ENCODE measurements at places on chromosomes 11 and 22. TPM values are rescaled to one million over a fixed set of nuclear protein-coding genes. Genes with fewer than 3 reads are reported as not detected.

The TMEM191B gene
- 1.9 TPM for total RNA-seq

The RAB3IL1 gene
- total RNA-seq: 9.9 TPM

The RNF121 gene
- total RNA-seq: 36.4 TPM

The GPR83 gene
- not detected for total RNA-seq

The JAML gene
- total RNA-seq: under 0.01 TPM

The C11orf21 gene
- total RNA-seq: not detected

The PRCP gene
- 282 TPM for total RNA-seq

The HORMAD2 gene
- total RNA-seq: not detected

The ADM gene
- 569 TPM for total RNA-seq

The TRIM6 gene
- total RNA-seq: 3.3 TPM
